ENCODE measurements at places on chromosomes 12 and 14. TPM values are rescaled to one million over a fixed set of nuclear protein-coding genes. Genes with fewer than 3 reads are reported as not detected.
A peak's percentile ranks its signal among the peaks of the same experiment; 100 is the strongest.

- DNase-seq = no peak
These were observed 2.2 kb downstream of the KRT80 start for GRCh38 chr12:52189376-52190174.

The SIRT4 gene
- total RNA-seq = 1.3 TPM

GRCh38 chr12:111201495-111202236 is 167.2 kb downstream of the PHETA1 start:
- DNase-seq = no peak

- DNase-seq = no peak
These were observed 10.2 kb downstream of the GNG2 start for GRCh38 chr14:51870606-51871005.

- DNase-seq = no peak
These were observed 43.9 kb downstream of the PPP4R3A start for GRCh38 chr14:91466192-91466591.

The TOMM20L gene
- not detected for total RNA-seq

The RFLNA gene
- not detected for total RNA-seq

DNA sequence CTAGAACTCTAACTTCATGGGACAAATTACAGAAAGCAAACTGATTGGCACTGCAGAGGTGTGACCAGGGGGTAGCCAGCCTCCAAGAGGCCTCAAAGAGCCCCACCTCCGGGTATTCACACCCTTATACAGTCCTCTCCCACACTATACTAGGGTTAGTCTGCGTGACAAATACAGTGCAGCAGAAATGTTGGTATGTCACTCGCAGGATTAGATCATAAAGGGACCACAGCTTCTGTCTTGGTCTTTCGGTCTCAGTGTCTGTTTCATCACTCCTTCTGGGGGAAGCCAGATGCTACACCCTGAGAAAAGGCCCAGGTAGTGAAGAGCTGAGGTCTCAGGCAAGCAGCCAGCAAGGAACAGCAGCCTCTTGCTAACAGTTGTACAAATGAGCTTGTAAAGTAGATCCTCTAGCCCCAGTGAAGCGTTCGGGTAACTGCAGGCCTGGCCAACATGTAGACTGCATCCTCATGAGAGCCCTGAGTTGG is 68.9 kb upstream of the SAV1 start:
- no peak for DNase-seq

The NANOG gene
- not detected for total RNA-seq

DNA sequence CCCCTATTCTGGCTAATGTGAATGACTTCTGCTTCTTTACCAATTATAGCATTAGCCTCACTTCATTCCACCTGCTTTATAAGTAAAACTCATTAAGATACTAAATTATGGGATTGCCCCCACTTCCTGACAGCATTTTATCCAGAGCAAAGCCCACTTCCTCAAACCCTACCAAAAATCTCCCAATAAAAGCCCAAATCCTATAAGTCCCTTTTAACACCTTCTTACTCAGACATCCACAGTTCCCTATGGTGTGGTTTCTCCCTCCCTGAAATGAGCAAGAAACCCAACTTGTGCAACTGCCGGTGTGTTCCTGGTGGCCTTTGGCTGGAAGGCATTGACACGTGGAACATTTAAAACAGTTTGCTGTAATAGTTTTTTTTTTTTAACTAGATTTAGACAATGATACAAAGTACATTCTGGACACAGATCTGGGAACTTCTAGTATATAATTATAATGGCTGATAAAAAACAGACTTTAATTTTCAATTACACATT is 53.1 kb downstream of the BRMS1L start:
- peak; percentile 54 for DNase-seq

GRCh38 chr14:68284834-68285233 is 465.3 kb downstream of the RAD51B start:
- DNase-seq = no peak

DNA sequence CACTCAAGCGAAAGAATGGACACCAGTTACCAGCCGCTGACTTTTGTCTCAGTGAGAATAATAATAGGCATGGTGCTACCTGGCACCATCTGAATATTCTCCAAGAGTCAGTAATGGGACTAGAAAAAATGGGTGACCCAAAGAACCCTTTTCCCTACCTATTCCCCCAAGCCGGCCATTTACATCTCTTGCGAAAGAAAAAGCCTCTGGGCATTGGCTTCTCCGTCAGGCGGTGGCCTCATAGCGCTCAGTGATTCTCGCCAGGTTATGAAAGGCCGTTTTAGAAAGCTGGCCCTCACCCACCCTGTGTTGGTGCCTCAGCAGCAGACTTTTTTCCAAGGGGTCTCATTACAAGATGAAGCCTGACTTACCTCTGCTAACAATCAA is 523 bp upstream of the SLC6A15 start:
- peak; percentile 21 for DNase-seq

The PXN gene
- 29.5 TPM for total RNA-seq

The TMCC3 gene
- total RNA-seq = 8.8 TPM

The AQP2 gene
- not detected for total RNA-seq
